ENCODE measurements at places on chromosomes 7 and 10.
A peak's percentile ranks its signal among the peaks of the same experiment; 100 is the strongest.

GRCh38 chr7:123170333-123171246 is 29.2 kb downstream of the SLC13A1 start:
- no peak for DNase-seq

GRCh38 chr7:52639126-52639525 is 396.3 kb upstream of the POM121L12 start:
- no peak for DNase-seq

DNA sequence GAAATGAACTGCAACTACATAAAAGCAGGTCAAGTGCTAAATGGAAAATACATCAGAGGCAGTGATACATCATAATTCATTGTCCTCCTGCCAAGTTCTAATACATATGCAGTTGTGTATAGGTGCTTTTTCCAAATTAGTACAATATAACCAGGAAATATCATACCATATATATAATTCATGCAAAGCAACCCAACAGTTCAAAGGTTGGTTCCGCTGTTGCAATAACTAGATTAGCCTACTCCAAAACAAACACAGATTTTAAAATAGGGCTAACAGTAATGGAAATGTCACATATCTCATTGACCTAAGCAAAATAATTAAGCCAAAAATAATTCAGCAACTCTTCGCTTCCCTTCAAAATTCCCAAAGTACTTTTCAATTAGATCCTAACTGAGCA is 88.9 kb upstream of the NEBL start:
- no peak for DNase-seq

DNA sequence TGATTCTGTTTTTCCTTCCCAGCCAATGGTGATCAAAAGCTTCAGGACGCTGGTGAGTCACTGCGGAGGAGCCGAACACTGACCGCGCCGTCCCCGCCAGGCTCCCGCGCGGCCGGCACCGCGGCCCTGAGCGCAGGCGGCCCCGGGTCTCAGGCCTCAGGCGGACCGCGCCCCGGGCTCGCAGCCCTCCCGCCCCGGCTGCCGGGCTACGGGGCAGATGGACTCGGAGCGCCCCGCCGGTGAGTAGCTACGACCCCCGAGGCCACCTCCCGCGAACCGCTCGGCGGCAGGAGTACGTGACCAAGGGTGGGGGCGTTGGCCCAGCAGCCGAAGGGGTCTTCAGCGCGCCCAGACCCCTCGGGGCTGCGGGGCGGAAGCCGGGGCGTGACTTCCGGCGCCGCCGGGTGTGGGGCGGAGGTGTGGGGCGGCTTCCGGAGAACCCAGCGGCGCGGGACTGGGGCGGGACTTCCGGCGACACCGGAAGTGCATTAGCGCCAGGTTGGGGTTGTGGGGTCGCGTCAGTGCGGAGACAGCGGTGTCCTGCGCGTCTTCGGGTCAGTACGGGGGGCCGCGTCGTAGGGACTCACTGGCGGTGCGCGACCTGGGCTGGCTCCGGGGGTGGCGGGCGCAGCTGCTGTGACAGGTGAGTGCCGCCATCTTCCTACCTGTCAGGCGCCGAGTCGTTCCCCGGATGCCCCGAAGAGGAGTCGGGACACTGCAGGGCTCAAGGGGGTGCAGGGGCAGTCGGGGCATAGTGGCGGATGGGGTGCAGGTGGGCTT is at the start of gene WDR37:
WDR37 (plus strand) TSS at position 60 of the 780 bp plus-strand sequence. CDS start 15,771 bp downstream, outside the sequence.
- peak; percentile 78 for DNase-seq

DNA sequence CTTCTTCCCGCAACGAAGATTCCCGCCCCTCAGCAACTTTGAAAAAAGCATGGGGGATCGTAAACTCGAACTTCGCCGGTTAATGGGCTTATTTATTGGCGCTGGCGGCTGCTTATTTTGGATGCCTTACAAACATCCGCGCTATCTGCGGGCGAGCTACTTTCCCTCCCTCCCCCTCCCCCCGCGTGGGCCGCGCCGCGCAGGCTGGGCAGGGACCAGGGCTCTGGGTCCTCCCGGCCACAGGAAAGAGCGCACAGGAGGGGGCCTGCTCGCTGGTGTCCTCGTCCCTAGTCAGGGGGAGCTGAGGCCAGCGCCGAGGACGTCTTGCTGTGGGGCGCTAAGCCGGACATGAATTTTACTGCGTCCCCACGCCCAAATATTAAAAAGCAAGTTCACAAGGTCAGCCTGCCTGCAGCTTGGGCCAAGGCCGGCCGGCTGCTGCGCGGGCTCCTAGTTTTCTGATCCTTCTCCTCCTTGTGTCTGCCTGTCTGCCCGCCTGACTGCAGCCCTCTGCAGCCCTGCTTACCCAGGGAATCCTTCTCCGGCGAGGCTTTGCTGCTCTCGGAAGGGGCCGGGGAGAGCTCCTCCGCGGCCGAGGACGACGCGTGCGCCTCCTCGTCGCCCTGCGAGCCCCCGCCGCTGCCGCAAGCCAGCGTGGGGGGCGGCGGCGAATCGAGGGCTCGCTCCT is 1.2 kb downstream of the HOXA10 start:
- no peak for DNase-seq

DNA sequence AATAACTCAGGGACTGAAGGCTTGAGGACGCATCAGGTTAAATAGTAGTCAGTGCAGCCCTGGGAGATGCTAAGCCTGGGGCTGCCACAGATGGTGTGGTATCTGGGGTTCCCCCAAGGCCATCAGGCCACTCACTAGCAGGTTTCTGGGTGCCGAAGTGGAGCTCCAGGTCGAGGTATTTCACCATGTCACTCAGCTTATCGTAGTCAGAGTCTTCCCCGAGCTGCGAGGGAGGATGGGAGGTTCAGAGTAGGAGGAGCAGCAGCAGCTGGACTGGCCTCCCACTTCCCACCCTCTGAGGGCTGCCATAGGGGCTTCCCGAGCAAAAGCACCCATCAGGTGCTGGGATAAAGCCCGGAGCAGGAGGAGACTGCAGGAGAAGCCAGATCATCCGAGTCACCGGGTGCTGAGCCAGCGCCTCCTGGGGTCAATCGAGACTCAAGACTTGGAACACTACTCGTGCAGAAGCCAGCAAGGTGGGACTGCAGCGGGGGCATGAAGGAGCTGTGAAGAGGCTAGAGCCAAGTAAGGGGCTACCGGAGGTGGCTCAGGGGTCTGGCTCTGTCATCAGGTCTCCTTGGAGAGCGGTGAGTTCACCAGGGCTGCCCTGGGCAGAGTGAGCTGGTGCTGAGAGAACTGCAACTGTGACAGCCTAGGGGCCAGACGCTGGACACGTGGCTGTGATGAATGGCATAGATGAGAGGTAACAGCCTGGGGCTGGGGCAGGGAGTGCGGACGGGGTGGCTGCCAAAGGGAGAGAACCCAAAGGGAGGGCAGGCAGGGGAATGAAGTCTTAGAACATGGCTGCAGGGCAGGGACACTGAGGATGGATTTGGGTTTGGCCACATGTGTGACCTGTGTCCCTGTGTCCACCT is 45.3 kb downstream of the GRID2IP start:
- DNase-seq, result no peak

DNA sequence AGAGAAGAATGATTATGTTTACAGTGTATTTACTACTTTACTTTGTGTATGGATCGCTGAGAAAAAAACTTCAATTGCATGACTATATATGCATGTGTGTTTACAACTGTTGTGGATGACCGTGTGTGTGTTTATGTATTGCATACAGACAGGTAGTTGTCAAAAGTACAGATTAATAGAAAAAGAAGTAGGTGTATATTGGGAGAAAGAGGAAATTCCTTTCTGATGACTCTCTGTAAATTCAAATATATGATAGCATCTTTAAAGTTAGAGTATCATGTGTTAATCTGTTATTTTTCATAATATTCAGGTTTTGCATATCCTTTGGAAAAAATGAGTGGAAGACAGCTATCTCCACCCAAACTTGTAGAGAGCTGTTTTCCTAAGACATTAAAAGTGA is 160.4 kb upstream of the AGR3 start:
- DNase-seq, result no peak

- DNase-seq, result no peak
Measured at GRCh38 chr7:110442381-110442837, 648.5 kb upstream of the LRRN3 start.

GRCh38 chr10:132477066-132477397 is 60.6 kb upstream of the INPP5A start:
- DNase-seq, result no peak

- DNase-seq, result no peak
Measured at GRCh38 chr7:130296221-130296951, 3.4 kb downstream of the CPA4 start.

- no peak for DNase-seq
Measured at GRCh38 chr10:128631801-128632241, 505.6 kb upstream of the MKI67 start.

DNA sequence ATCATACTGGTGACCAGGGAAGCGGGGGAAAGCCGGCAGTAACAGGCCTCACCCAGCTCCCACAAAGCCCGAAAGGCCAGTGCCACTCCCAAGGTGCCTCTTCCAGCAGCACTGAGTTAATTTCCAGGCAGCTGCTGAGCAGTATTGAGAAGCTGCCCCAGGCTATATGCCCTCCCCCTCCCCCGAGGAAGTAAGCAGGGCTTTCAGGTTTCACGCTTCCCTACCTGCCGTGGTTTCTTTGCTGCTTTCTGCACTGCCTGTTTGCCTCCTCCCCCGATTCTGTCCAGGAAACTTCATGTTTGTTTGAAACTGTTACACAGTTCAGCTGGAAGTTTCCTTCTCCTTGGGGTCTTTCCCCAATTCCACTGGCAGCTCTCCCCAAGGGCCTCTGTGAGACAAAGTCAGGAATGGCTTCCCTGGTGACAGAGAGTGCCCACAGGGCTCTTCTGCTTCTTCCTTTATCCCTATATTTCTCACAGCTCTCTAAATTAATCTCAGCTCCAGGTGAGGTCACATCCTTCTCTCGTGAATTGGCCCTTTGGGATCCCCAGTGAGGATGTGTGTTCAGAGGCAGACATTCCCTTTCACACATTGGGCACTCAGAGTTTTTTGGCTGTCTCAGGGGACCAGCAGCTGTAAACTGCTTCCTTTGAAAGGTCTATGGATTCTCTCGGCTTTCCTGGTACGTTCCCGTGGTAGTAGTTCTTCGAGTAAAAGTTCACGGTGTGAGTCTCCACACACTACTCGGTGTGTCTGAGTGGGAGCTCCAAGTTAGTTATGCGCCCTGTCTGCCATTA is 19.4 kb downstream of the C1GALT1 start:
- peak; percentile 11 for DNase-seq

- DNase-seq, result no peak
Measured at GRCh38 chr10:9545073-9545472, 1472.6 kb upstream of the CELF2 start.

- DNase-seq, result no peak
Measured at GRCh38 chr10:126013489-126014281, 117.3 kb downstream of the FANK1 start.

DNA sequence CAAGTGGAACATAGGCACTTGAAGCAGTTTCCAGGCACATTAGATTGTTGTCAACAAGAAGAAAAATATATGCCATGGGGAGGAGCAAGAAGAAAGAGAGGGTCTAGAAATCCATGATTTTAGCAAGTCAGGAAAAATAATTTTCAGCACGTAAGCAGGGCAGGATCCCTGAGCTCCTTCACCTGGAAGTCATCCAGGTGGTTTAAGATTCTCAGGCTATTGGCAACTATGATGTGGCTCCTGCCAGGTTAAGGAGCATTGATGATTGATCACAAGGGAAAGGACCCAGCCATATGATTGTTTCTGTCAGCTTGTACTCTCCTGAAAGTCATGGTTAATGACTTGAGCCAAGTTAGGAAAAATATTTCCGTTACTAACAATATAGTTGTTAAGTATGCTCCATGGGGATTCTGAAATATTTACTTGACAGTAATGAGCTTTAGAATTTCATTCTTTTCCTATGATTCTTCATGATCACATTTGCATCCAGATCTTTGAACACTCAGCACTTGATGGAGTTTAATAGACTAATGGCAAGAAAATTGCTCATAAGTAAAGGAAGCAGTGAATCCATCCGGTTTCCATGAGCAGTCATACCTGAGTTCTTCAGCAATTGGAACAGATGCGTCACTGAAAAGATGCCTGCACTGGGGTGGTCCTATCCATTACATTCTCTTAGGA is 209.1 kb downstream of the BICC1 start:
- no peak for DNase-seq
